Activated B cell treated with CpG ODN at 0.5 μM for 24 hours (primary cell): ENCODE measurements at places on chromosomes 16 and 17. TPM values are rescaled to one million over a fixed set of nuclear protein-coding genes. Genes with fewer than 3 reads are reported as not detected.

- DNase-seq, result no peak
These were observed 55.3 kb upstream of the ITGA2B start for GRCh38 chr17:44444735-44445105.

- no peak for DNase-seq
These were observed 78.6 kb upstream of the TNRC6C start for GRCh38 chr17:77879896-77880280.

DNA sequence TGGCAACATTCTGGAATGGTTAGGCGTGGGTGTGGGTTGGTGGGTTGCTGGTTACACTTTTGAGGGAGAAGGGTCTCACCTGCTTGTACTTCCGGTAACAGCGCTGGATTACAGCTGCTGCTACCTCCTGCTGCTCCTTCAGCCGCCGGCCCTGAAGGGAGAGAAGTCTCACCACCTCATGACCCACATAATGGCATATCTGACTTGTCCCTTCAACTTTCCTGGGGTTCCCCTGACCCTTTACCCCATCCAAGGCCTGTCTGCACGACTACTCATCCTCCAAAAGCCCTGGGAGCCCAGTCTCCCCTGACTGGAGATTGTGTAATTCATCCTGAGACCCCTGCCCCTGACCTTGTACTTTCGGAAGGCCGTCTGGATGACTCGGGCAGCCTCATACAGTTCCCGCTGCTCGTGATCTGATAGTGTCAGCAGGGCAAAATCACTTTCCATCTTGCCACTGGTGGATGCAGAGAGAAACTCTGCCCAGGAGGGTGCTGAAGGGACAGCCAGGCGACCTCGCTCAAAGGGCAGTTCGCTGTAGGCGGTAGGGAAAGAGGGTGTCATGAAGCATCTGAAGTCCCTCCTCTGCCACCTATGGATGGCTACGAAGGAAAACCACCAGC is 2.0 kb upstream of the SPAG7 start:
- no peak for DNase-seq

DNA sequence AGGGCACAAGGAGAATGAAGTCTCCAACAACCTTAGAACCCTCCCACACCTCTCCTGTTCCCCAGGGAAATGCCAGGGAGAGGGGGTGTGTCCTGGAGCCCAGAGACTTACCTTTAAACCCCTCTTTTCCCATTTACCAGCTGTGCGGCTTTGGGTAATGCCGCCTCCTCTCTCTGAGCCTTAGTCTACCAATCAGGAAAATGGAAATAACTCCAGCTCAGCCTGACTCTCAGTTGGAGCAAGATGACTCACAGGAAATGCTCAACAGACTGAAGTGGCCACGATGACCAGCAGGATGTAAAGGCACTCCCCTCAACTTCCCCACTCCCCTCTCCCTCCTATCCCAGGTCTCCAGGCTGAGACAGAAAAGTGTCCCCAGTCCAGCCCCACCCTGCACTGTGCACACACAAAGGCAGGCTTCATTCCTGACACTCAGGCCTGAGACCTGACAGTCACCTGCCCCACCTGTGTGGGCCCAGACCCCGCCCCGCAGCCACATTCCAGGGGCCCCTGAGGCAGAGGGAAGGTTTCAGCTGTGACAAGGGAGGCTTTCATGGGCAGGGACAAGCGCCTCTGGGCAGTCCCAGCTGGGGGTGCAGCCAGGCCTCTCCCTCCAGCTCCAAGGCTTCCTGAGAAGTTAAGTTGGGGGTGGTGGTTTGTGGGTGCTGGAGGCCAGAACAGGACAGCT is 3.0 kb upstream of the KRT15 start:
- no peak for DNase-seq

- no peak for DNase-seq
These were observed 1.4 kb upstream of the TENT4B start for GRCh38 chr16:50151756-50152155.

DNA sequence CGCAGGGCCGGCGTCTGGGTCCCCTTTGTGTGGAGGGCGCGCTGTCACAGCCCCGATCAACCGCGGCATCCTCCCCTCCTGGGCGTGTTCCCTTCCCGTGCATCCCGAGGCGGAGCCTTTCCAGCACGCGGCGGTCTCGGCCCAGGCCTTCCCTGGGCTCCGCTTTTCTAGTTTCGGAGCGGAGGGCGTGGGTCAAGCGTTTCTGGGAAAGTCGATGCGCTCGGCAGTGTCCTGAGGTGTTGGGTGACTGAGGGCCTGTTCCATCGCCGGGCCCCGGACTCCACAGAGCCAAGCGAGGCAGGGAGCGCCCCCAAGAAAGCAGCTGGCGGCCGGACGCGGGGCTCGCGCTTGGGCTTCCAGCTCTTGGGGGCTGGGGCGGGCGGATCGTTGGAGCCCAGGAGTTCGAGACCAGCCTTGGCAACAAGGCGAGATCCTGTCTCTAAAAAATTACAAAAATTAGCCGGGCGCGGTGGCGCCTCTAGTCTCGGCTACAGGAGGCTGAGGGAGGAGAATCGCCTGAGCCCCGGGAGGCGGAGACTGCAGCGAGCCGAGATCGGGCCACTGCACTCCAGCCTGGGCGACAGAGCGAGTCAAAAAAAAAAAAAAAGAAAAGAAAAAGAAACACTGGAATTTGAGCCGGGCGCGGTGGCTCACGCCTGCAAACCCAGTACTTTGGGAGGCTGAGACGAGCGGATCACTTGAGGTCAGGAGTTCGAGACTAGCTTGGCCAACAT is 806 bp downstream of the IFT140 start:
- no peak for DNase-seq

The ADAP2 gene
- 16.0 and 16.9 TPM in 2 replicates for total RNA-seq

- no peak for DNase-seq
These were observed 82.9 kb downstream of the KSR1 start for GRCh38 chr17:27539152-27539551.

DNA sequence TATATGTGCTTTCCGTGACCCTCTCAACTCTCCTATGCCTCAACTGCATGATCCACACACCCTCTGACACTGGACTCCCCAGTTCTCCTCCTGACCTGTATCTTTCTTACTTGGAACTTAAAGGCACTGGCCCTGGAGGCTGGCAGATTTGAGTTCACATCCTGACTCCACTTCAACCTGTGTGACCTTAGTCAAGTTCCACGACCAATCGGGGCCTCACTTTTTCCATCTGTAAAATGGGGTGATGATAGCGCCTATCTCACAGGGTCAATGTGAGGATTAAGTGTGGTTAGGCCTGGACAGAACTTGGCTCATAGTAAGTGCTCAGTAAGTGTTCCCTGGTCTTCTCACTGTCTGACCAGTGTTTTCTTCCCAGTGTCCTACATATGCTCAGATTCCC is 25.1 kb downstream of the MARF1 start:
- DNase-seq, result no peak
